Posterior vena cava (tissue), 2 donors: ENCODE measurements at places on chromosomes 4 and X.

DNA sequence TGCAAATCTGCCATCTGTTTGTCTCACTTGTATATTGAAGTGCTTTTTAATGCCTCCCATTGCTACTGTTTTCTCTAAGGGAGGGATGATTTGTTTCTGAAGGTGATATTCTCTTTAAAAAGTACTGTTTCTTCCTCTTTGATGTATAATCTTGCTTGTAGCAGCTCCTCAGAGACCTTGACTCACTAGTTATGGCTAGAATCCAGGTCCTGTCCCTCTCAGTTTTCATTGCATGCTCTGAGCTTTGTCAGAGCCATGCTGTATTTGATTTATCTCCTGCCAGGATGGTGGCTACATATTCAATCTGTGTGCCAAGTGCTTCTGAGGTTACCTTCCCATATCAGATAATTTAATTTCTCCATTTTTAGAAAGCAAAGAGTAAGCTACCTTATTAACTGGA is 56.0 kb downstream of the GLUD2 start:
- DNase-seq, result no peak

GRCh38 chr4:78666830-78667258 is 109.3 kb upstream of the BMP2K start:
- no peak for DNase-seq

DNA sequence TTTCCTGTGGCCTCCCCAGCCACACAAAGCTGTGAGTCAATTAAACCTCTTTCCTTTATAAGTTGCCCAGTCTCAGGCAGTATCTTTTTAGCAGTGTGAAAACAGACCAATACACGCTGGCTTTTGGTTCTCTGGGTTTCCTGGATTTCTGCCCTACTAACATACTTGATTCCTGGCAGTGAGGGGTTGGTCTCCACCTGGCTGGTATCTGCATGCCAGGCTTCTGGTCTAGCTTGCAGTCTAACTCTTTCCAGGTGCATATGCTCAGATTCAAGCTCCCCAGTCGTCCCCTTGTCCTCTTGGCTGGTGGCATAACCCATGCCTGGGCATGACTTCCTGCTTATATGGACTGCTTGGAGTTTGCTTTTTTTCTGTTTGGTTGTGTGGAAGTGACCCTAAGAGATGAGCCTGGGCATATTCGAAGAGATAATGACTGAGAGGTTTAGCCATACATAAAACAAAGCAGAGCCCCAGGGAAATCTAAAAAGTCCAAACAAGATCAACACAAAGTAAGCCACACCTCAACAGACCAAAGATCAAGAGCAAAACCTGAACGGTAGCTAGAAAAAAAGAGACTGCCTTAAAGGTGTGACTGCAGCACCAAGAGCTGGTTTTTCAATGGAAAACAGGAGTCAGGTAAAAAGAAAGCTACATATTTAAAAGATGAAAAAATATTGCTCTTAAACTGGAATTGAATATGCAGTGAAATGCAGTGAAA is 102.1 kb upstream of the STS start:
- DNase-seq, result no peak

GRCh38 chrX:53272808-53273337 is 8.5 kb downstream of the IQSEC2 start:
- no peak for DNase-seq

DNA sequence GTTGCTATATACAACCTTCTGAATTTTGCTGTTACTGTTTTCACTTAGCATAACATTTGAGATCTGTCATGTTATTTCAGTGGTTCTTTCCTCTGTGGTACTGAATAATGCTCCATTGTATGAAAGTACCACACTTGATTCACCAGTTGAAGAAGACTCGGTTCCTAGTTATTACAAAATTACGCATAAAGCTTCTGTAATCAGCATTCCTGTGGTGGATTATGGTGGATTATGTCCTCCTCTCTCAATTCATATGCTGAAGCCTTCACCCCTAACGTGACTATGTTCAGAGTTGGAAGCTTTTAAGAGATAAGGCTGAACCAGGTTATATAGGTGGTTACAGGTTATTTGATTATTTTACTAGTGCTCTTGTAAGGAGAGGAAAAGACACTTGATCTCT is 2143.5 kb upstream of the AGA start:
- DNase-seq, result no peak

- no peak for DNase-seq
Measured at GRCh38 chr4:185729391-185729804, 82.6 kb downstream of the SORBS2 start.

DNA sequence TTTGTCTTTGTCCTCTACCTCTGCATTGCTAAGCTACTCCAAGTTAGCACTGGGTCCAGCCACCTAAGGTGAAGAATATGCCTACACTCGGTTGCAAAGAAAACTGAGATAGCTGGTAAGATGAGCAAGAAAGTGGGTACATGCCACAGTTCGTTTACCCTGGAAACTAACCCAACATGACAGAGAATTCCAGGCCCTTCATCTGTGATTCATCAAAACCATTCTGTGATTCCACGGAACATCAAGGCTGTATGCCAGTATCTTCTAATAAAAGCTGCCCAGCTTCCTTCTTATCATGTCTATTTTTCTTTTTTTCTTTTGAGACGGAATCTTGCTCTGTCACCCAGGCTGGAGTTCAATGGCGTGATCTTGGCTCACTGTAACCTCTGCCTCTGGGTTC is 58.7 kb upstream of the SPANXC start:
- DNase-seq, result no peak

DNA sequence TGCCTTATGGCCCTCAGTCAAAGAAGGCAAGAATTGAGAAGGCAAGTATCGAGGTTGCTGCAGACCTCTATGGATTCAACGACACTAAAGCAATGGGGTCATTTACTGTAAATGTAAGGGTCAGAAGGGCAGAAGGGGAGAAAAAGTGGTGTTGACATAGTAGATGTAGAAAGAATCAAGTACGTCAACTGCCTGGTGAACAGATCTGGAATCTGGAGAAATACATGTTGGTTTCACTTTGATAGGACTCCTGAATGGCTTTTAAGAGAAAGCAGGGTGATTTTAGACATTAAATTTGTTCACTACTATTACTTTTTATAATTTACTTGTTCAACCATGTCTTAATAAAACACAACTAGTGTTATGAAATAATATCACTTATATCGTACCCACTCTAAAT is 81.3 kb upstream of the FSTL5 start:
- DNase-seq, result no peak

DNA sequence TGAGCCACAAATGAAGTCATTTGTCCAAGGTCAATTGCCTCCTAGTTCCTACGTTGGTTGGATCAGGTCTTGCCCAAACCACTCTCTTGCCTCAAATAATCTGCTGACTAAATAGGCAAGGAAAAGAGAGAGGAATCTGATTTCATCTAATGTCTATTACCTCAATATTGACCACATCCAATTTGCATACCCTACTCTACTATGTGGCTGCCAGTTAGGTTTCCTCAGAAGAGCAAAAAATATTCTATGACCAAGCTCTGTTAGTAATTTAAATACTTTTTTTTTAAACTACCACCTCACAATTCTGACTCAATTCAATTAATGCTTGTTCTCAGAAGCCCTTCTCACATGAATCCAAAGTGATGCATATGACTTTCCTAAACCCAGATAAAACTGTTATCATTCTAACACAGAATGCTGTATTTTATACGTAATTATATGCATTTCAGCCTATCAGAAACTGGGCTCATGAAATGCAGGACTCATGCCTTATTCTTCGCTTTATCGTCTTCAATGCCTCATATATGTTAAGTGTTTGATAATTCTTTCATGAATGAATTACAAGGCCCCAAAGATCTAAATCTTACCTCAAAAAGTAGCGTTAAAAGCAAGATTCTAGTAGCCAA is 98.6 kb downstream of the HUWE1 start:
- no peak for DNase-seq

DNA sequence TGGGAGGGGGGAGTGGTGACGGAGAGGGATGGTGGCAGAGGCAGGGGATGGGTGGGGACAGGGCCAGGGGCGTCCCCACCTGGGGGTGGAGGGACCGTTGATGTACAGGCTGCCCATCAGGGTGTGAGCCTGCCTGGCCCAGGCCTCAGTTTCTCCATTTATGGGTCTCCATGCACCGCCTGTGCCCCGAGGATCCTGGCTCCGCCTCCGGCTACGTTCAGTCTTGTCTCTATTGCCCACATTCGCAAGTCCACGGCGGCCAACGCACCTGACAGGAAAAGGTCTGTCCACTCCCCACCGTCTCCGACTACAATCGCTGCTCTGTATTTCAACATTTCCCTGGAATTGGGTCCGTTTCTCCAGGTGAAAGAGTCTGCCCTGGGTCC is 96.3 kb upstream of the NKX1-1 start:
- DNase-seq, result peak; percentile 62
